ENCODE measurements at places on chromosomes 6 and 20.
A peak's percentile ranks its signal among the peaks of the same experiment; 100 is the strongest.

GRCh38 chr20:35772563-35773058 is 796 bp downstream of the PHF20 start:
- DNase-seq: no peak

GRCh38 chr20:22823119-22823518 is 212.0 kb upstream of the SSTR4 start:
- DNase-seq: no peak

DNA sequence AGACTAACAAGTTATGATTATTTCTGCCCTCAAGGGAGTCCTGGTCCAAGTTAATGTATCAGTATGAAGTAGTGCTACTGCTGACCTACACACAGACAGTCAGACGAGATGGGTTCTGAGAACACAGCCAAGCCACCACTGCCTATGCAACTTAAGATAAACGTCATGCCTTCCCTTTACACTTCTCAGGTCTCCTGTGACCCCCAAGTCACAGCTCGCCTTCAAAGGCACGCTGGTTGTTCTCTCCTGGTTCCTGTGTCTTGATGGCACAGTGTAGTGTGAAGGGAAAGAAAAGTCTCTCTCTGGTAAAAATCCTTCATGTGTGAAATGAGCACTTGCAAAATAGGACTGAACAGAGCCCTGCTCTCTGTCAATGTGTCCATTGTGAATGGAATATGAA is 377.8 kb downstream of the ADGRB3 start:
- no peak for DNase-seq

- DNase-seq: no peak
Observed at GRCh38 chr20:24146231-24146634, 157.7 kb upstream of the GGTLC1 start.

- DNase-seq: no peak
Observed at GRCh38 chr6:43949551-43949991, 177.7 kb downstream of the MRPL14 start.

DNA sequence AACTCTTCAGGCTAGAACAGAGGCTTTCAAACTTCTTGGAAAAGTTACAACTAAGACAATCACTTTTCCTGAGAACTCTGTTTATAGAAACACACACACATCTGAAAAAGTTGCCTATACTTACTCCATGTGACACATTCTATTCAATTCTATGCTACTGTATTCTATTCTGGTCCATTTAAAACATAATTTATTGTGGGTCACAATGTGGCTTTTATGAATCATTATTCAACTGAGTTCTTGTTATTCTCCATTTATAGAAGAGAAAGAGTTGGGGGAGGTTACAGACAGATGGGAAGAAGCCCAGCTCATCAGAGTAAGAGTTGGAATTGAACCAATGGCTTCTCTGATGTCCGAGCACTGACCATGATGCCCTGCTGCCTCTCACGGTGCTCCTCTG is 21.6 kb upstream of the BCAS1 start:
- no peak for DNase-seq

GRCh38 chr20:33981964-33982363 is 11.7 kb upstream of the RALY start:
- no peak for DNase-seq

- DNase-seq: no peak
Observed at GRCh38 chr6:5680095-5680494, 326.6 kb downstream of the NRN1 start.

DNA sequence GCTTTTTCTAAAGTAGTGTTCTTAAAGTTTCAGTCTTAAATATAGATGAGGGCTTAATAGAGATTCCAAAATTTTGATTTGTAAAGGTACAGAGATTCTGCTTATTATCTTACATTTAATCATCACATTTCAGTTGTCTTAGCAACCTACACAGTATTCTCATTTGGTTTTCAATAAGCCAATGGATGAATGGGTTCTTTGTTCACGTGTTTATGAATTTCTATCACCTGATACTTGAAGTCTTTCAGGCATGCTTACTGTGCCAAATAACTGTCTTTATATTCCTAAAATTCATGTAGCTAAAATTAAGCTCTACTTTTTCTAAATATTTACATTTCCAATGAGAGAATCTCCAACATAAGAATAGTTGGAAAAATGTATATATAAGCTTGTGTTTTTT is 152.7 kb downstream of the EYA4 start:
- no peak for DNase-seq

DNA sequence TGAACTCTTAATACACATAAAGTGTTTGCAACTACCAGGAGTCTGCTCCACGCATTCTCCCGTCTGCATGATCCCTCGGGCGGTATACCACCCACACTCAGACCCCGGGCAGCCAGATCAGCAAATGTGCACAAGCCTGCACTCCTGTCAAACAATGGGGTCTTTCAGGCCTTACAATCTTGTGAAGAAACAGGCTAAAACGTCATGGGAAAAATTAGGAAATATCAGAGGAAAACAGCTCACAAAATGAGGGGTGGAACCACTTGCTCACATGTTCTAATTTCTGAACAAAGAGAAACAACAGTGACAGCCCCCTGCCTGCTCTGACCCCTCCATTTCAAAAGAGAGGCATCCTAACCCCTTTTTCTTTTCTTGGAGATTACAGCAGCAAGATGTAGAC is 69.4 kb downstream of the BACH2 start:
- DNase-seq: no peak

- no peak for DNase-seq
Observed at GRCh38 chr6:42263165-42263728, 45.6 kb upstream of the MRPS10 start.

DNA sequence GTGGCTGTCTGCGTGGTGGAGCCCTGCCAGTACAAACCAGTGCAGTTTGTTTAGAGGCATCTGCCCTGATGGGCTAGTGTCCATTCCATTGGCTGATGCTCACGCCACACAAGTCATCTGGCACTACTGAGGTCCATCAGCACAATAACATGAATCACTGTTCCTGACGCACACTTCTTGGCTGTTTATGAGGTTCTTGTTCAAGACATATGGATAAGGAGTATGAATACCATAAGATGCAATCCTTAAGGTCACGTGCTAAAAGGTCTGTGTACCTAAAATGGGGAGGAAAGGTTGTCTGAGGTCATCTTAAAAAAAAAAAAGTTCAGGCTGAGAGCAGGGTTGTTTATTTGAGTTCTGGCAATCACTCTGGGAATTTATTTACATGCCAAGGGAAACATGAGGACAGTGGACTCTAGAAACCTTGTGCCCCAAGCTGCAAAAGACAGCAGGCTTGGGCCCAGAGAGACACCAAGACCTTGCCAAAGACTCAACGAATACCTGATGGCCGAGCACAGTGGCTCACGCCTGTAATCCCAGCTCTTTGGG is 54.1 kb upstream of the SHLD1 start:
- peak; percentile 20 for DNase-seq

- DNase-seq: no peak
Observed at GRCh38 chr6:149306967-149307366, 10.5 kb upstream of the TAB2 start.

DNA sequence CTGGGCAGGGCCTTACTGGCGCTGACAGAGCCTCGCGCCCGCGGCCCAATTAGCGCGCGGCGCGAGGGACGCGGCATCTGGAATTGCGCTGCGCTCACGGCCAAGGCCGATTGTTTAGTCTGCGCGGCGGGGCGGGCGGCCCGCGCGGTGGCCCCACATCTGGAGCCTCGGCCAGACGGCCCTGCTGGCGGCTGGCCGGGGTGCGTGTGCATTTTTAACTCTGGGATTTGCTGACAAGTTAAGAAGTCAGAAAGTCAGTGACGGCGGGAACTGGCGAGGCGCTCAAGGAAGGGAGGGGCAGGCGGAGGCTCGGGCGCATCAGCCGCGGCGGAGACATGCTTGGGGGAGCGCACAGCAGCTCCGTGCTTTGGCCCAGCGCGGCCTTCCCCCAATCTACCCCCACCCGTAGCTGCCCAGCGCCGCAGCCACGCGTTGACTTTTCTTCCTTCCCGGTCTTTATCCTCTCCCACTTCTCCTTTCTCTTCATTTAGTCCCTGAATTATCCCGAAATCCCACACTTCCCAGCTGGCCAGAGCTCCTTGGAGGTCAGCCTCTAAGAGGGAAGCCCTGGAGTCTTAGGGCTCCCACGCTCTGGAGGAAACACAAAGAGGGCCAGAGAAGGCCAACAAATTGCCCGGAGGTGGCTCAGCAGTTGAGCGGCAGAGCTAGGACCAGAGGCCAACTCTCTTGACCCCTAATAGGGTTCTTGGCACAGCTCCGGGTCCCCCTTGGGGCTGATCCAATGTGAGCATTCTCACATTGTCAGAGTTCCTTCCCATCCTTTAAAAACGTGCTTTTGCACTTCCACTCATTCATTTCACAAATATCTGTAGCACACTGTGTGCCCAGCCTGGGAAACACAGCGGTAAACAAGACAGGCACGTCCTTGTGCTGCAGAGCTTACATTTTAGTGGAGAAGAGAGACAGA is 40.8 kb upstream of the FOXP4 start:
- no peak for DNase-seq

DNA sequence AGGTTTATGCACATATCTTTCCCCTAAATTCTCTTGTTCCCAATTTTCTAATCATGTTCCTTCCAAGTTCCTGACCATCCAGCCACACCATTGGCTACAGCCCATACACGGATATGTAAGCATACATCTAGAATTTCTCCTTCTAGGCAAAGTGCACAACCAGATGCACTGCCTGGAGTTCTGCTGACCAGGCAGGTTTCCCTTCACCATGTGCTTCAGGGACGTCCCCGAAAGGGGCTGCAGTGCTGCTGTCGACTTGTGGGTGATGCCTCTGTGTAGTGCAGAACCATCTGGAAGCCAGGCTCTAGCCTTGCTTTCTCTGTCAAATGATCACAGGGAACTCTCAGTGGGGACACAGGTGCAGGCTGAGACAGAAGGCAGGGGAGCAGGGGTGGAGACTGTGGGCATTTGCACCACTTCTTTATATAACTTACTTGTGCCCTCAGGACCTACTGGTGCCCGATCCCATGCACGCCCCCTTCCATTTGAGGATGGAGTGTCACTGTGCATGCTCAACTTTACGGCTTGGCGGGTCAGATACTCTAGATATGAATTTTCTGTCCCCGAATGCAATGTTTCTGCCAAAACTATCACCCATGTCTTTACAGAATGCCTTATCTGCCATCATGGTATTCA is 37.5 kb upstream of the SMOC2 start:
- DNase-seq: no peak

GRCh38 chr20:37347347-37347823 is 1.4 kb downstream of the SRC start:
- DNase-seq: no peak

- DNase-seq: peak; percentile 71
Observed at GRCh38 chr20:6519556-6519955, 247.9 kb upstream of the BMP2 start.

- no peak for DNase-seq
Observed at GRCh38 chr6:108113557-108114519, 39.3 kb upstream of the OSTM1 start.

DNA sequence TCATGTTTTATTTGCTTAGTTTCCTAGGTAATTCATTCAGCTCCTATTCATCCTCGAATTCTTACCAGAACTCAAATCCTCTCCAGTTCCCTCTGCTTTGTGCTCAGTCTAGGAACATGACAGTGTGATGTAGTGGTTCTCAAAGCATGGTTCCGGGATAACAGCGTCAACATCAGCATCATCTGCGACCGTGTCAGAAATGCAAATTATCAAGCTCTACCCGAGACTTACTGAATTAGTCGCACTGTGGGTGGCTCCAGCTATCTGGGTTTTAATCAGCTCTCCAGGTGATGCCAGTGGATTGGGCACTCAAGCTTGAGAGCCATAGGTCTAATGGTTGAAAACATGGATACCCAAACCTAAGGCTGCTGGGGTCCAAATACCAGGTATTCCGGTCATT is 7.7 kb upstream of the STK35 start:
- no peak for DNase-seq

- no peak for DNase-seq
Observed at GRCh38 chr20:871436-871835, 37.9 kb downstream of the FAM110A start.

DNA sequence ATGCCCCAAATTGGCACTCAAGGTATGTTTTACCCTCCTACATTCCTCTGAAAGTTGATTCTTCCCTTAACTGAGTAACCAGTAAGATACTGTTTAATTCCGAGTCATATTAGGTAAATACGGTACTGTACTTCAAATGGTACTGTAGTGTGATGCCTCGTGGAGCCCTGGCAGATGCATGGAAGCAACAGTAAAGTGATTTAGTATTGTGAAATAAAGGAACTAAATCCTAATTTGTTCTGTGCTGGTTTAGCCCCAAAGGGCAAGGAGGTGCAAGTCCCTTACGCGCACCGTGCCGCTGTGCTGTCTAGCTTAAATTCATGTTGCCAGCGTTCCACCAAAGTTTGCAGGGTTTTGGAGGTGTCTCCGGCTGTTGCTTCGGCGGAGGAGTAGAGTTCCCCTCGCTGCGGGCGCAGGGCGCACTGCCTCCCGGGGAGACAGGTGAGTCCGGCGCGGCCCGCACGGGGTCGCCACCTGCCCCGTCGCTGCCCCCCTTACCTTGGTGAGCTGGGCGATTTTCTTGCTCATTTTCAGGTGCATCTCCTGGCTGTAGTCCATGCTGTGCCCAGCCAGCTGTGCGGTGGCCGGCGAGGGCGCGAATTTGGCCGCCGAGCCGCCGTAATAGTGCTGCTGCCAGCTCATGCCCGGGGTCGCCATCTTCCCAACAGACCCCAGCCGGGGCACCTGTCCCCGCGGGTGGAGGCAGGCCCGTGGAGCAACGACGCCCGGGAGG is 655 bp downstream of the FAM184A start:
- no peak for DNase-seq

DNA sequence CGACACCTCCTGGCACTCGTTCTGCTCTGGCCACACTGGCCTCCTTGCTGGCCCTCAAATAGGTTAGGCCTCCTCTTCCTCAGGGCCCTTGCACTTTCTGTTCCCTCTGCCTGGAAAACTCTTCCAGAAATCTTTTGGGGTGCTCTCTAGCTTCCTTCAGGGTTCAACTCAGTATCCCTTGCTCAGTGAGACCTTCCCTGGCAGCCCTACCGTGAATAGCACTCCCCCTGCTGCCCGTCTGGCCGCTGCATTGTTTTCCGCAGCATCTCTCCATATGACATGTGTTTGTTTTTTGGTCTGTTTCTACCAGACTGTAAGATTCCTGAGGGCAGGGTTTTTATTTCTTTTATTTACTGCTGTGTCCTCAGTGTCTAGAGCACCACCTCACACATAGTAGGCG is 6.7 kb downstream of the DDX27 start:
- DNase-seq: no peak

GRCh38 chr6:26118999-26119398 is 31.8 kb downstream of the HFE start:
- DNase-seq: no peak

DNA sequence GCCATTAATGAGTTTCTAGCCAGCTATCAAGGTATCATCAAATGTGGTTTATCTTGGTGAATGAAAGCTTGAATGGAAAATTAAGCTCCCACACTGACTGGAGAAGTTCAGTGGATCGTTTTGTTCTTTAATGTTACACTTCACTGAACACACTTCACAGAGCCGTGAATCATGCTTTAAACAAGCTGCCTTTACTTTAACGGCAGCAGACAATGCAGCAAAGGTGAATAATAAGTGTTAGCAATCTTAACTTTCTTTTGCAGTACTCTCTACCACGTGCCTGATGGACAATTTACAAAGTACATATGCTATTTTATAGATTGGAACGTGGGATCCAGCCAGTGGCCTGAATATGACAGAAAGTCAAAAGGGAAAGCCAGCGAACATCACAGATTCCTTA is 424.5 kb downstream of the GRIK2 start:
- no peak for DNase-seq

Data from non-pigmented ciliary epithelial cell (primary cell).